ENCODE measurements at places on chromosomes 7 and 10.
A peak's percentile ranks its signal among the peaks of the same experiment; 100 is the strongest.

DNA sequence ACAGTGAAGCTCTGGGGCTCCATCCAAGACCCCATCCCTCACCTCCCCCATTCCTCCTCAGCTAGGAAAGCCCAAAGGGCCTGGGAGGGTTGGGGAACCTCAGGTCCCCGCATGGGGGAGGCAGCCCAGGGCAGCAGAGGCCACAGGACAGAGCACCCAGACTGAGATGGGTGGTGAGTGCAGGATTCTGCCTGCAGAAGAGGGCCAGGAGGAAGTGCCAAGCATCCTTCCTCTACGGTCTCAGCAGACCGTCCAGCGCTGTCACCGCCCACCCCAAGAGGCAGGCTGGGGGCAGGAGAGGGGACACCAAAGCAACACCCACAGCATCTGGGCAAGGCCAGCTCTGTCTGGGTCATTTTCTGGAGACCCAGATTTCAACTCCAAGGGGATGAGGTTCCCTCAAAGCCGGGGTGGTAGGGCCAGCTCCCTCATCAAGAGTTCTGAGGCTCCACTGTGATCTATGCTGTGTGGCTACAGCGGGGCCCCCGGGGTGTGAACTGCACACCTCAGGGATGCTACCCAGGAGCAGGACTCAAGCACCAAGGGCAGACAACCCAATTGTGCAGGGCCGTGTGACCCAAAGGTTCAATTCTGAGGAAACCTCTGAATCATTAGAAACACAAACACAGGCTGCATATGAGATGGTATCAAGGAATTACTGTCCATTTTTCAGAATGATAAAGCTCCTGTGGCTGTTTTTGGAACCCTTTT lies 46.8 kb downstream of the CAMK2B start:
- no peak for DNase-seq

DNA sequence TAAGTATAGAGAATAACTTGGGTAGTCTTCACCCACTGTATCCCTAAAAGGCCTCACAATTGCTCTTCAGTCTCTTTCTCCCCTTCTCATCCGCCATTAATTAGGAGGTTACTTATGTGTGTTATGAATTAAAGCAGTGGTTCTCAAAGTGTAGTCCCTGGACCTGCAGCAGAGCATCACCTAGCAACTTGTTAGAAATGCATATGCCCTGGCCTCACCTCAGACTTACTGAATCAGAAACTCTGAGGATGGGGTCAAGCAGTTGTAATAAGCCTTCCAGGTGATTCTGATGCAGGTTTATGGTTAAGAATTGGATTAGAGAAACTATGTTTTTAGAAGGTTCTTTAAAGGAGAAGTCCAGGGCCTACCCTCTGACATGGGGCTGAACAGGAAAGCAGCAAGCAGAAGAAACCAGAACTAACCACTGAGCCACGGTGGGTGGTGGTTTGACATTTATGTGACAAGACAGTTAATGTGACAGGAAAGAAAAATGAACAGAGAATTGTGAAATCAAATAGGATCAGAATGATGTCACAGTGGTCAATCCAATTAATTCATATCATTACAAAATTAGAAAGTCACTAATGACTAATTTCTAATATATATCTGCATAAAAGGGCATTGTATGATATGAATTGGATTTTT lies 37.6 kb downstream of the ENTPD1 start:
- DNase-seq, result no peak

GRCh38 chr7:142348921-142349405 lies 91.1 kb upstream of the PRSS58 start:
- DNase-seq, result no peak

GRCh38 chr7:116540743-116541142 lies 15.9 kb downstream of the CAV1 start:
- no peak for DNase-seq

DNA sequence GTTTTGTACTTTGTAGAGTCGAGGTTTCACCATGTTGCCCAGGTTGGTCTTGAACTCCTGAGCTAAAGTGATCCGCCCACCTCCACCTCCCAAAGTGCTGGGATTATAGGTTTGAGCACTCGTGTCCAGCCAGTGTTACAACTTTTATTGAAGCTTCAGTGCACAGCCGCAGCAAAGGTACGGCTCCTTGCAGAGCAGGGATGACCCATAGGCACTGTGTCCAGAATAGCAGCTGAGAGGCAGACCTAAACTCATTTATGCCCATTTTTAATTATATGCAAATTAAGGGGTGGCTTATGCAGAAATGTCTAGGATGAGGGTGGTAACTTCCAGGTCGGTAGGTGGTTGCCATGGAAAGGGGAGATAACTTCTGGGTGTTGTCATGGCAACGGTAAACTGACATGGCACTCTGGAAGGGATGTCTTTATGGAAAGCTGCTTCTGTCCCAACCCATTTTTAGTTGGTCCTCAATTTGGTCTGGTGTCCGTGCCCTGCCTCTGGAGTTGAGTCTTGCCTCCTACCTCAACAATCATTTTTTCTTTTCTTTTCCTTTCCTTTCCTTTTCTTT lies 22.7 kb downstream of the NYAP1 start:
- DNase-seq, result no peak

DNA sequence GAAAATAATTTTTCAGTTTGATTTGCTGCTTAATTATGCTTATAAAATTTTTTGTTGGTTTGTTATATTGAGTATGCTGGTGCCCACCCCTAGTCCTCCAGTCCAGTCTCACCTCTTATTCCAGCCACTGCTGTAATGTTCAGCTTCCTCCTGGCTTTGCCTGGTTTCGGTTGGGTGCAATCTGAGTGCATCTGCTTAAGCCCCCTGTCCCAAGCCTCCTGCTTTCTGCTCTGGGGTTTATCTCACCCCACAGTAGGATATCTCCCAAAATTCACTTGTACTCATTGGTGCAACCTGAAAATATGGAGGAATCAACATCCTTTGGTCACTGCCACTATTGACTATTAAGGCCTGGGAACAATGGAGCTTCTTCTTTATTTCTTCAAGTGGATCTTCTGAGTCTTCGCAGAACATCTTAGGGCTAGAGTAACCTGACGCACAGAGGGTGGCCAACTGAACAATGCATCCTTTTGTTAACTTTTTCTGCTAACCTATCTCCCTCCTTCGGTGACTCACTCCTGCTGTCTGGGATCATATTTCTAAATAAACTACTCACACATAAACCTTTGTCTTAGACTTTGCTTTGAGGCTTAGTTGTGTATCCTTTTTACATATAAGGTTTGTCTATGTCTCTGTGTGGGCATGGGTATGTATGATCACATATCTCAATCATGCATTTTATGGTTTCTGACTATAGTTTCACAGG lies 19.1 kb upstream of the SOSTDC1 start:
- DNase-seq, result no peak

GRCh38 chr7:12727455-12728191 lies 40.2 kb downstream of the ARL4A start:
- DNase-seq, result peak; percentile 60

DNA sequence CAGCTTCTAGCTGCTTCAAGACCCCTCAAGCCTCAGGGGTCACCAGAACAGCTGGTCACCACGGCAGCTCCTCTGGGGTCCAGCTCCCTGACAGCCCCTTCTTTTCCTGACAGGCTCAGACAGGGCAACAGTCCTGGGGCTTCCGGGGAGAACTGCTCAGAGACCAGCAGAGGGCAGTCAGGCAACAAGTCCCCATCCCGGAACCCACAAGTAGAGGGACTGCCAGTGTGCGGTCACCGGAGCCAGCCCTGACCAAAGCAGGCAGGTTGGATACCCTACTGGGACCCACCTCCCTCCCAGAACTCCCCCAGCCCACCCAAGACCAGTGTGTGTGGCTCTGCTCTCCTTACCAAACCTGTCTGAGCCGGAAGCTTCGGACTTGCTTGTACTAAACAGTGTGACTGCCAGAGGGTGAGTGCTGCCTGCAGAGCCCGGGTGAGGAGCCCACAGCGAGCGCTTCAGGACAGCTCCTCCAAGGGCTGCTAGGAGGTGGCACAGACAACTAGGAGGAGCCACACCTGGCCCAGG lies 40.3 kb downstream of the YKT6 start:
- peak; percentile 80 for DNase-seq

- no peak for DNase-seq
Observed at GRCh38 chr7:84923348-84923747, 263.5 kb downstream of the SEMA3D start.

- peak; percentile 41 for DNase-seq
Observed at GRCh38 chr7:40162516-40162915, 27.7 kb downstream of the SUGCT start.

DNA sequence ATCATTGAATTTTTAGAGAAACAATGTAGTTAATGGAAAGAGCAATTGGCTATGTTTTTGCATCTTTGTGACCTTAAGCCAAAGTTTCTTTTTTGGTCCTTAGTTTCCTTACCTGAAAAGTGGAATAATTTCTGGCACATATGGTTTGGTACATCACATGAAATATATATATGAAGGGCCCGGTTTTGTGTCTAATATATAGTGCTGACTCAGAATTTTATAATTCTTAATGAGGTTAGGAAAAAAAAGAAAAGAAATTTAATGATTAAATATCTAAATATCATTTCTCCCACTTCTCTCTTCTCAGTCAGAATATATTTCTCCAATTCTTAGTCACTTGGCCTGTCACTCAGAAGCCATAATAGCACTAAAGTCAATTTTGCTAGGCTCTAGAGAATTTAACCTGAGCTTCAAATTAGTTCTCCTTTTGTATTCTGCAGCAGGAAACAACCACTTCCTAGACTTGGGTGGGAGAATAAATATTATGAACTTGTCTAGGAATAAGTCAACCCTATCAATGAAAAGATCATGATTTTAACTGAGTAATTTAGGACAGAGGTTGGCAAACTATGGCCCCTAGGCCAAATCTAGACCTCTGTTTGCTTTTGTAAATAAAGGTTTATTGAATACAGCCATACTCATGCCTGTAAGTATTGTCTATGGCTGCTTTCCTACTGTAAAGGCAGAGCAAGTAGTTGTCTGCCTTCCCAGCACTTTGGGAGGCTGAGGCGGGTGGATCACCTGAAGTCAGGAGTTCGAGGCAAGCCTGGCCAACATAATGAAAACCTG lies 34.6 kb downstream of the PPP1R9A start:
- DNase-seq, result no peak

- no peak for DNase-seq
Observed at GRCh38 chr7:73515178-73515577, 6.9 kb downstream of the BAZ1B start.

DNA sequence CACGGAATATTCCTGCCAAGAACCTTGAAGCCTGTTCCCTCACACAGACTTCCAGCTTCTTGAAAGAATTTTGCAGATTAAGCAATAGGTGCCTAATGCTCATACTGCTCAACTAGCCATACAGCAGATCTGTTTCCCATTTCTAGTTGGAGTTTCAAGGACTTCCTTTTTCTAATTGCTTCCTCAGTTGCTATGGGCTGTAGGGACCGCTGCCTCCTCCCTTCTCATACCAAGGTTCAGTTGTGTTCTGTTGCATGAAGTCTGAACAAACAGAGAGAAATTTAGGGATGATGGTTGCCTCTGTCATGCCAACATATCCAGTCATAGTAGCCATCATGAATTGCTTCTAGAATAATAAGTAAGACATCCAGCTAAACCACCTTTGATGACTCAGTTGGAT lies 6.8 kb downstream of the ITGA8 start:
- peak; percentile 75 for DNase-seq

GRCh38 chr7:88075216-88075615 lies 141.2 kb downstream of the ADAM22 start:
- DNase-seq, result no peak

- no peak for DNase-seq
Observed at GRCh38 chr7:18049262-18049661, 21.6 kb upstream of the PRPS1L1 start.

DNA sequence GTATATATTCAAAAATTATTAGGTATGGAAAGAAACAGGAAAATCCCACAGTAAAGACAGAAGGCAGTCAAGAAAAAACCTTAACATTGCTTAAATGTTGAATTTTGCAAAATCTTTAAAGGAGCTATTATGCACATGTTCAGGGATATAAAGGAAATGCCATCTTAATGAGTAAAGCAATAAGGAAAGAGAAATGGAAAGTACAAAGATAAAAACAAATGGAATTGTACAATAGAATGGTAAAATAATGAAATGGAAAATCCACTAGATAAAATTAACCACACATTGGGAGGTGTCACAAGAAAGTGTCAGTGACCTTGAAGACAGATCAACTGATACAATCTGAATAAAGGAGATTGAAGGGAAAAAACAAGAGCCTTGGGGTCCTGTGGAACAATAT lies 82.0 kb downstream of the KIF20B start:
- no peak for DNase-seq

GRCh38 chr10:59970396-59971368 lies 64.3 kb upstream of the CCDC6 start:
- no peak for DNase-seq

GRCh38 chr10:48880016-48880705 lies 59.5 kb downstream of the LRRC18 start:
- no peak for DNase-seq

- peak; percentile 54 for DNase-seq
Observed at GRCh38 chr10:69567920-69568319, 5.3 kb downstream of the NEUROG3 start.

GRCh38 chr10:61470740-61471139 lies 17.6 kb upstream of the TMEM26 start:
- DNase-seq, result no peak

DNA sequence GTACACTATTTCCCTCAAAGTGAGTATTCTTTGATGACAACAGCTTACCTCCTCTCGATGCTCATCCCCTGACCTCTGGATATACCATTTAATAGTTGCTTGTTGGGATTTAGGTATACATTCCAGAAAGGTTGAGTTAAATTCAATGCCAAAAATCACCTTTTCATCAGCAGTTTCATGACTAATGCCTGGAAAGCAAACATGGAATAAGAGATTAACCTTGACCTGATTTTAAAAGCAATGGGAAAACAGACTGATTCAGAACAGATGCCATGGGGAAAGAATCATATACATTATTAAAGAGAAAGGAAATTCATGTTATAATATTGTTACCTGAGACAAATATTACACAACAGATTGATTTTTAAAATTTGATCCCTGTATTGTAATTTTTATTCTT lies 180.1 kb downstream of the SEMA3D start:
- DNase-seq, result no peak

- no peak for DNase-seq
Observed at GRCh38 chr7:11434366-11434765, 397.6 kb downstream of the THSD7A start.

- no peak for DNase-seq
Observed at GRCh38 chr10:117550599-117551329, 8.2 kb downstream of the EMX2 start.

GRCh38 chr7:92848851-92849250 lies 12.5 kb upstream of the CDK6 start:
- no peak for DNase-seq

DNA sequence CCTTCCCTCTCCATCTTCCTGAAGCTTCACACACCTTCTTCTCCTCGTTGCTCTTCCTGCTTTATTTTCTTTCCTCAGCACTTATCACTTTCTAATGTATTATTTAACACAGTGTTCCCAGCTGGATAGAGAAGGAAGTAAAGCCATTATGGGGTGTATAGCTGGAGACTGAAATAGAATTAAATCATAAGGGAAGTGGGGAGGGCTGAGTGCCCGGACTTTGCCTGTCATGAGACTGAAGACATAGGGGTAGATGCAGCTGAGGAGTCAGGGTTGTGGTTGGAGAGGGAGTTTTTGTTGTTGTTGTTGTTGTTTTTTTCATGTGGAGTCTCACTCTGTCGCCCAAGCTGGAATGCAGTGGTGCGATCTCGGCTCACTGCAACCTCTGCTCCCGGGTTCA lies 65.3 kb downstream of the GALNT11 start:
- DNase-seq, result no peak
